ENCODE measurements at places on chromosomes 7 and 10.

DNA sequence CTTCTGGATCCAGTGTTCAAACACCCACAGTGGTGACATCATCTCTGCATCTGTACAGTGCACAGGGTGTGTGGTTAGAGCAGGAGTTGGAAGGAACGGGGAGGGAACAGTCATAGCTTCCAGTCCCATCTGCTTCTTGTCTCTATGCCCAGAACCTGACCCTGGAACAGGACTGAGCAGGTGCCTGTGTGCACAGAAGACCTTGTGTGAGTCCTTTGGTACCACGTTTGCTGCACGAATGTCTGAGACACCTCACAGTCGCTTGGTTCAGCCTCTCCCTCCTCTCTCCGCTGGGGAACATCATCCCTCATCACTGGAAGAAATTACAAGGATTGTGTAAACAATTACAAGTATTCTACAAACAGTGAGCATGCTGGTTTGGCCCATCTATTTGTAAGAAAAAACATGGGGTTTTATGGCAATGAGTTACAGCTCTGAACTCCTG is 243.0 kb upstream of the KLF6 start:
- peak; percentile 8 for DNase-seq

- DNase-seq: no peak
These were observed 13.7 kb downstream of the SCART1 start for GRCh38 chr10:133467286-133467911.

DNA sequence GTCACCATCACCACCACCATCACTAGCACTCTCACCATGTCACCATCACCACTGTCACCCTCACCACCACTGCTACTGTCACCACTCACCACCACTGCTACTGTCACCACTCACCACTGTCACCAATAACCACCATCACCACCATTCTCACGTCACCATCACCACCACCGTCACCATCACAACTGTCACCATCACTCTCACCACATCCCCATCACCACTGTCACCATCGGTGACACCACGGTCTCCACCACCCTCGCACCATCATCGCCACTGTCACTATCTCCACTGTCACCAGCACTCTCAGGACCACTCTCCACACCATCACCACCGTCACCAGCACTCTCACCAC is 130.4 kb downstream of the MAD1L1 start:
- DNase-seq: no peak

- DNase-seq: peak; percentile 27
These were observed 197.3 kb downstream of the PPP1R9A start for GRCh38 chr7:95104739-95105138.

- peak; percentile 13 for DNase-seq
These were observed 437.5 kb downstream of the PLXNA4 start for GRCh38 chr7:132138817-132139216.

- no peak for DNase-seq
These were observed 42.4 kb downstream of the INSIG1 start for GRCh38 chr7:155340071-155340531.

GRCh38 chr7:92765725-92766124 is 70.6 kb downstream of the CDK6 start:
- DNase-seq: no peak

- no peak for DNase-seq
These were observed 2.1 kb upstream of the CCDC126 start for GRCh38 chr7:23594879-23595604.

DNA sequence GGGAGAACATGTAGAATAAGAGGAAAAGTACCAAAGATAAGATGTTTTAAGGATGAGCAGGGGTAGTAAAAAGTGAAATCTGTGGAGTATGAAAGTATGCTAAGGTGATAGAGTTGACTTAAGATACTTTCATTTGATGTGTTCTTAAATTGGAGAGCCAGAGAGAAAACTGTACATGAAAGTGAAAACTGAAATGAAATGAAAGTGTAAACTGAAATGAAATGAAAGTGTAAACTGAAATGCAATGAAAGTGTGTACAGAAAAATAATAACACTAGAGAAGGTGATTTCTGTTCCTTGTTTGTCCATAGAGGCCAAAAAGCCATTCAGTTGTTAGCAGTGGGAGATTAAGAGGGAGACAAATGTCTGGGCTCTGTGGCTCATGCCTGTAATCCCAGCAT is 17.5 kb downstream of the AHR start:
- no peak for DNase-seq

DNA sequence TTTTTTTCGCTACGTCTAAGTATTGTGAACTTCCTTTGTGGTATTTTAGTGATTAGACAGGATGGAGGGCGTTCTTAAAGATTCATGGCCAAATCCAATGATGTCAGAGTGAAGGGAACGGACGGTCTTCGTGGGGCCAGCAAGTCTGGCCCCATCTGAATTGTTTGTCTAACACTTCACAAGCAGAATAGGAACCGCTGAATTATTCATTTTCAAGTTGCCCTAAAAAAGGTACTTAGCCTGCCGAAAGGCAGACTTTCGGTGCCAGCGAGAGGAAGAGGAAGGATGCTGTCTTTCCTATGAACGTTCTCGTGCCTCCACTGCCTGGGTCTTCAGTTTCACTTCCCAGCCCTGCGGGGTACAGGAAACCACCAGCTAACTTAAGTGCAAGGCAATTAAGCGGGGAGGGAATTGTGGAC is 145.7 kb upstream of the SH2B2 start:
- DNase-seq: no peak

GRCh38 chr10:89357975-89358374 is 19.9 kb upstream of the IFIT1B start:
- no peak for DNase-seq

GRCh38 chr10:49113741-49114141 is 1.6 kb downstream of the VSTM4 start:
- DNase-seq: no peak

DNA sequence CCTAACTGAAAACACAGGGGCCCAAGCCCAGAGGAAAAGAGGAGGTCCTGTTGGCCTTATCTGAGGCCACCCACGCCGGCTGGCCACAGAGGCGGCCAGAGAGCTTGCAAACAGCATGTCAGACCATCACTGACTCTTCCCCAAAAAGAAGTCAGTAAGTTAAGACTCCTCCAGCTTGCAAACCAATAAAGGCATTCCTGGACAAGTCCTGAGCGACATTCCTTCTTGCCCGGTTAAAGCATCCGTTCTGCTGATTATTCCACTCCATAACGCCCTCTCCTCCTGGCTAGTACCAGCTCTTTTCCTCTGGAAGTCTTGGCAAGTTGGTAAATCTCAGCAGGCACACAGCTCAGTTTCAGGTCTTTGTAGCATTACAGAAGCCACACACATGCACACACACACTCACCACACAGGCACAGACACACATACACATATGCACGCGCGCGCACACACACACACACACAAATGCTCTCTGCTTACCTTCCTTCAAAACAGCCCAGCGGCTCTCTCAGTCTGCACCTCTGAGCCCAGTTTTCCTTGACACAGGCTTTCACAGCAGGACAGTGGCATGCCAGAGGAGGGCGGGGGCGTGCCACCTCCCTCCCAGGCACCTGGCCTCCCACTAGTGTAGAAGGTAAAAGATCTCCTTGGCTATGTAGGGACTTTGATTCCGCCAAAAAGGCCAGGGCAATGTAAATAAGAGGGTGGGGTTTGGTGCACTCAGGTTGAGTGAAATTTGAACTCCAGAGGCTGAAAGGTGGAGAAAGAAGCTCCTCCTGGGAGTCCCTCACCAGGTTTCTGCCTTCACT is 201.4 kb downstream of the TNS3 start:
- peak; percentile 19 for DNase-seq

- DNase-seq: no peak
These were observed 92.3 kb downstream of the MAGI2 start for GRCh38 chr7:79361214-79361613.

- DNase-seq: peak; percentile 88
These were observed 12.3 kb upstream of the OGA start for GRCh38 chr10:101830322-101831168.

GRCh38 chr10:69224862-69225657 is 4.9 kb downstream of the HKDC1 start:
- no peak for DNase-seq

DNA sequence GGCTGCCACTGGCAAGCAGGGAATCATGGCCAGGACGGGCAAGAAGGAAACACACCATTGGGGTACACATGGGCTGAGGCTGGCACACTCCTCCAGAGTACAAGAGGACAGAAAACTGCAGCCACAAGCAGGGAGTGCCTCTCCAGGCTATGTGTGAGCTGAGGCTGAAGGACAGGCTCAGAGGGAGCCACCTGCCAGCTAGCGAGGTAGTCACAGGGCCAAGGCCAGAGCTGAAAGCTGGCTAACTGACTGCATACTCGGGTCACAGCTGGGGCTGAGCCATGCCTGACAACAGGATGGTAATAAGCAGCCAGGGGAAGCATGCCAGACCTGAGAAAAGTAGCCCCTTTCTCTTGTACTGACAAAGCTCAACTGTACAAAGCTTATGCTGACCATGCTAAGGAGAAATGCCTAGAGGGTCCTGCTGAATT is 52.0 kb downstream of the KIF5B start:
- no peak for DNase-seq

DNA sequence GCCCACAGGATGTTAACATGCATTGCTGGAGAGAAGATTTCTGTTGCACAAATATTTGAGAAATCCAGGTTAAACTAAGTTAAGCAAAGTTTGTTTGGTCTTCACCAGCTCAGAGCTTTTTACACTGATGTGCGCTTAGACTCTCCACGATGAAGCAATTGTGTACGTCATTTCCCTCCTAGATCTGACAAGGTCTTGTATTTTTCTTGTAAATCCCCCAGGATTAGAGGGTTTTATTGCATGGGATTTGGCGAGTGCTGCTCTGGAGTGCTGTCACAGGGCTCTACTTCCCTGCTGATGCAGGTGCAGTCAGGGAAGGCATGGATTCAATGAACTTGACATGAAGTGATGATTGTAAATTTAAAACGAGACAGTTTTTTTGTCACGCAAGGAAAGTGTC is 173.3 kb downstream of the PDE1C start:
- DNase-seq: no peak

GRCh38 chr7:34038816-34039470 is 133.6 kb downstream of the BMPER start:
- no peak for DNase-seq

DNA sequence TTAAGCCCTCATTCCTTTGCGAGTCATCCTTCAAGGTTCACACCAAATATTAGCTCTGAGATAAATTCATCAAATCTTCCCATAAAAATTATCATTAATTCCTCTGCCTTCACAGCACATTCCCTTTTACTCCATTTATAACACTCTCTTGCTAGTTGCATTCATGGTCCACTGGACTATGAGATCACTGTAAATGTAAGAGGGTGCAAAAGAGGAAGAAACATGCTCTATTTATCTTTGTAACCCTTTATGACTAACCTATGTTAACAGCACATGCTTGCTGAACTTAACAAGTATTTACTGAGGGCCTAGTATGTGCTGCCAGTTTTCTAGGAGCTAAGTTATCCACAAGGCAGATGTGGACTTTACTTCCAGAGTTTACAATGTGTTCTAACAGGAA is 86.7 kb upstream of the TMEM168 start:
- no peak for DNase-seq

DNA sequence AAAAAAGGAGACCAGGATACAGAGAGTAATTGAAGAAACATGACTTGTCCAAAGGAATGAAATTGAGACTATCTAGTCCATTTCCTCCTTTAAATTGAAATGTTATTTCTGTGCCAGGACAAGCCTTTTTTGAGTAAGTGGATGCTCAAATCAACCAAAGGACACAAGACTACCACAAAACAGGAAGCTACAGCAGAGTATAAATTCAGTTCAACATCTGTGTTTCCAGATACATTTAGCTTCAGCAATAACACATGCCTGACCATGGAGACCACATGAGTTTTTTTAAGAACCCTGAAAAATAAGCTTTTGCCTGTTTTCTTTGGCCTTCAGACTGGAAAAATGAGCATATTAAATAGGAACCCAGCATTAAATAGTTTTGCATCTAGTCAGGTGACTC is 707.5 kb downstream of the ZWINT start:
- no peak for DNase-seq

- no peak for DNase-seq
These were observed 346.6 kb downstream of the PTEN start for GRCh38 chr10:88209837-88210561.

DNA sequence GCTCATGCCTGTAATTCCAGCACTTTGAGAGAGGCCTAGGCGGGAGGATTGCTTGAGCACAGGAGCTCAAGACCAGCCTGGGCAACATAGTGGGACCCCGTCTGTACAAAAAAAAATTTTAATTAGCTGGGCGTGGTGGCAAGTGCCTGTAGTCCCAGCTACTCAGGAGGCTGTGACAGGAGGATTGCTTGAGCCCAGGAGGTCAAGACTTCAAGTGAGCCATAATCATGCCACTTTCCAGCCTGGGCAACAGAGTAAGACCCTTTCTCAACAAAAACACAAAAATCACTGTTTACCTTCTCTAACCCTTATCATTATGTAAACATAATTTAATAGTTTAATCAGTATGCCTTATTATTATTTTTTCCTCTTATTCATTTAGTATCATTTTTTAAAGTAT is 44.5 kb downstream of the GBF1 start:
- DNase-seq: no peak
